ENCODE measurements at places on chromosomes 3 and 15.
A peak's percentile ranks its signal among the peaks of the same experiment; 100 is the strongest.

- no peak for DNase-seq
Measured at GRCh38 chr3:128933922-128934253, 54.5 kb downstream of the ACAD9 start.

GRCh38 chr3:9721015-9721699 is 10.4 kb upstream of the BRPF1 start:
- no peak for DNase-seq

- no peak for DNase-seq
Measured at GRCh38 chr3:88984832-88985231, 122.6 kb upstream of the EPHA3 start.

DNA sequence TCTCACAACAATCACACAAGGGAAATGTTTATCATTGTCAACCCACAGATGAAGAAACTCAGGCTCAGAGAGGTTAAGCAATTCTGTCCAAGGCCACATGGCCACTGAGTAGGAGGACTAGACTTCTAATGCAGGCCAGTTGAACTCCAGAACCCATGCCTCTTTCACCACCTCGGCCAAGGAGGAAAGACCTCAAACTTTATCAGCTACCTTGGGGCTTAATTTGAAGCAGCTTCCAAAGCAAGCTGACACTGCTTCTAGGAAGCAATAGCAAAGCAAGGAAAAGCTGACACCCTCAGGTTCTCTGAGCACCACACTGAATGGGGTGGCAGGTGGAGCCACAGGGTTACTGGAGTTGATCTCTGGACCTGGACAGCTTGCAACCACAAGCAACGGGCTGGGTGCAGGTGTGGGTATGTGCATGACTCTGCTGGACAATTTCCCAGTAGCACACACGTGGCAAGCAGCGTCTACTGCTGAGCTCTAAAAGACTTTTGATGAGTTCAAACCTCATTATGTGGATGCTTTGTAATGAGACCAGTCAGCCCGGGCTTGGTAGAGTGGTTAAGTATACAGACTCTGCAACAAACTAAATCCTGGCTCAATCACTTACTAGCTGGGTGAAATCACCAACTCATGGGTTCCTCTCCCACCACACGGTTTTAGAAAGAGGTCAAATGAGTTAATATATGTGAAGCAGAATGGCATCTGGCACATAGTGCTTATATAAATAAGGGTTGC is 23.1 kb downstream of the CCNL1 start:
- DNase-seq: no peak

DNA sequence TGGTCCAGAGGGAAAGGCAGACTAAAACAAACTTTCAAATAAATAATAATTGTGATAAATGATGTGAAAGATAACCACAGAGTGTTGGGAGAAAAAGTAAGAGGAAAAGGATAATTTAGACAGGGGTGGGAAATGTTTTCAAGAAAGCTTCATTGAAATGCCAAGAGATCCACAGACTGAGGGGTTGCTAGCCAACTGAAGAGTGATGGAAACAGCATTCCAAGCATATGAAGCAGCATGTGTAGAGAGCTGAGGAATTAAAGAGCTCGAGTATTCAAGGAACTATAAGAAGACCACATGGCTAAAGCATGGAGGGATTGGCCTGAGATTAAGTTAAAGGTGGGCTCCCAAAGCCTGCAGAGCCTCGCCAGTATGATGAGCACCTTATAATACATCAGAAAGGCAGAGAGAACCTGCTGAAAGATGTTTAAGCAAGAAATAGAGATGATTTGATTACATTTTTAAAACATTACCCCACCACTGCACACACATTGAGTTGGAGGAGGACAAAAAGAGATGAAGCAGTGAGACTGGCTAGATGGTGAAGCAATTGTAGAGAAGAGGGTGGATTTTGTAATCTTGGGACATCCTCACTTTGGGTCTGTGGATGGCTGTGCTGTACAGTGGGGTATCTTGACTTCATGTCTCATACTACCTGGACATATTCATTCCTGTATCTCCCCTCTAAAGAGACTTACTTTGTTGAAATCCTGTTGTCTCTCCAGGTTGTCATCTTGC is 100.8 kb downstream of the STAC start:
- no peak for DNase-seq

- DNase-seq: no peak
Measured at GRCh38 chr3:124838963-124839362, 48.2 kb downstream of the ITGB5 start.

DNA sequence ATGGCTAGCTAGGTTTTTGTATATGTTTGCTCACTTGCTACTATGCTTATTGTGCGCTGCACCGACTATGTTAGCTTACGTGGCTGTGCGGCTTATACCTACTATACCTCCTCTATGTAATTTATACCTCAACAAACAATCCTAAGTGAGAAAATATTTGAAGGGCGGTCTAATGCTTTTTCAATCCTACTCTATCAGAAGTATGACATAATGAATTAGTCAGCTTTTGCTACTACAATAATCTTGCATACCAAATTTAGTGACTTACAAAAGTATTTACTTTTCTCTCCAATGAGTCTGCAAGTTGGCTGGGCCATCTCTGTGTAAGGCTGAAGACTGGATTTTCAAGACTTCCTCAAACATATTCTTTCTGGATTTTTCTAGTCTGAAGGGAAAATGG is 391.2 kb upstream of the NECTIN3 start:
- DNase-seq: no peak

DNA sequence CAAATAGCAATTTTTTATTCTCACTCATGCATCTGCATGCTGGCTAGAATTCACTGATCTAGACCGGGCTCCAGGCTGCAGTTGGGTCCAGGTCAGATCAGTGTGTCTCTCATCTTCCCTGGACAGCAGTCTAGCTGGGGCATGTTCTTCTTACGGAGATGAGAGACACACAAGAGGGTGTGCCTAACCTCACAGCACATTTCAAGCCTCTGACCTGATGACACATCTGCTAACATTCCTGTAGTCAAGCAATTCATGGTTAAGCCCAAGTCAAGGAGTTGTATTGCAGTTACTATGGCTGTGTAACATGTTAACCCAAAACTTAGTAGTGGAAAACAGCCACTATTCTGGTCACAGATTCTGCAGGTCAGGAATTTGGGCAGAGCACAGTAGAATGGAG is 13.1 kb downstream of the BSN start:
- no peak for DNase-seq

DNA sequence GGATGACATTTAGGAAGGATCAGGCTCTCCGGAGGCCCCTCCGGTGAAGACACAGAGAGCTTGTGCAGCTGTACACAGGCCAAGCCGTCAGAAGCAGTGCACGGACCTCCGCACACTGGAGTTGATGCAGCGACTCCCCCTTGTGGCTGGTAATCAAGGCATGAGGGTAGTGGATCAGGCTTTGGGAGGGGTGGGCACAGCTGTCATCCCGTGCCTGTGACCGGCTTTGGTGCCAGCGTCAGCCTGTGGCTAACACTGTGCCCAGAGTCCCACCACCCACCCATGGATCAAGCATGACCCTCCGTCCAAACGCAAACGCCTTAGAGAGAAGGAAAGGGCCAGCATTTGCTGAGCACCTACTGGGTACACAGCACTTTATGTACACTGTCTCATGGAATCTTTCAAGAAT is 8.2 kb upstream of the GRIP2 start:
- peak; percentile 78 for DNase-seq

- no peak for DNase-seq
Measured at GRCh38 chr3:25046911-25047771, 380.9 kb upstream of the RARB start.

- no peak for DNase-seq
Measured at GRCh38 chr15:77074350-77074749, 3.4 kb upstream of the TSPAN3 start.

DNA sequence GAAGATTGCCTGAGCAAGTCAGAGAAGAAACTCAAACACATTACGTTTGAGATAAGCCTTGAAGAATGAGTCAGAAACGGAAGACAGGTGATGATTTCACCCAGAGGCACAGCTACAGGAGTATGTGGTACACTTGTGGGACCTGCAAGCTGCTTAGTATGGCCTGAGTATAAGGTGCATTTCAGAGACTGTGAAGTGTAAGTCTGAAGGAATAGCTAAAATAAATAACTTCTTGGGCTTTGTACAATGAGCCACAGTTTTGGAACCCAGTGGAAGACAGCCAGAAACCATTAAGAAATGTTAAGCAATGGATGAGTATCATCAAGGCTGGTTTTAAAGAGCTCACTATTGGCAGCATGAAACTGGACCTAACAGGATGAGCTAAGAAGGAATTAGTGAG is 826.2 kb downstream of the ROBO1 start:
- DNase-seq: no peak

GRCh38 chr3:106765342-106765741 is 611.9 kb upstream of the CCDC54 start:
- no peak for DNase-seq

DNA sequence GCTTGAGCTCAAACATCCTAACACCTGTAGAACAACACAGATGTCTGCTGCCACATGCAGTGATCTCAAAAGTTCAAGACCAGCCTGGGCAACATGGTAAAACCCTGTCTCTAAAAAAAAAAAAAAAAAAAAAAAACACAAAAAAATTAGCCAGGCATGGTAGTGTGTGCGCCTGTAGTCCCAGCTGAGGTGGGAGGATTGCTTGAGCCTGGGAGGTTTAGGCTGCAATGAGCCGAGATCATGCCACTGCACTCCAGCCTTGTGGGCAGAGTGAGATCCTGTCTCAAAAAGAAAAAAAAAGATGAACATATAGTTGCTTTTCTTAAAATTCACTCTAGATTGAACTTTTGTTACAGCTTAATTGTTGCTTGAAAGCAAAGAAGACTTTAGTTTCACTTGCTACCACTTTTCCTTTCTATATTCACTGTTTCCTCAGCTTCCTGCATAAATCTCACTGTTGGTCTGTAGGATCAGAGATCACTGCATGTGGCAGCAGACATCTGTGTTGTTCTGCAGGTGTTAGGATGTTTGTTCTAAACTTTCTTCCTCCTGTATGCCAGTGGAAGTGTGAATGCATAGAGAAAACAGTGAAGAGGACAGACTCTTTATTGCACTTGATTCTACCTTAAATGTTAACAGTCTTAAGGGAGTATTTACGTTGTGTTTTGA is 12.6 kb downstream of the RAB11A start:
- DNase-seq: no peak

GRCh38 chr3:35598804-35599203 is 40.5 kb upstream of the ARPP21 start:
- no peak for DNase-seq

DNA sequence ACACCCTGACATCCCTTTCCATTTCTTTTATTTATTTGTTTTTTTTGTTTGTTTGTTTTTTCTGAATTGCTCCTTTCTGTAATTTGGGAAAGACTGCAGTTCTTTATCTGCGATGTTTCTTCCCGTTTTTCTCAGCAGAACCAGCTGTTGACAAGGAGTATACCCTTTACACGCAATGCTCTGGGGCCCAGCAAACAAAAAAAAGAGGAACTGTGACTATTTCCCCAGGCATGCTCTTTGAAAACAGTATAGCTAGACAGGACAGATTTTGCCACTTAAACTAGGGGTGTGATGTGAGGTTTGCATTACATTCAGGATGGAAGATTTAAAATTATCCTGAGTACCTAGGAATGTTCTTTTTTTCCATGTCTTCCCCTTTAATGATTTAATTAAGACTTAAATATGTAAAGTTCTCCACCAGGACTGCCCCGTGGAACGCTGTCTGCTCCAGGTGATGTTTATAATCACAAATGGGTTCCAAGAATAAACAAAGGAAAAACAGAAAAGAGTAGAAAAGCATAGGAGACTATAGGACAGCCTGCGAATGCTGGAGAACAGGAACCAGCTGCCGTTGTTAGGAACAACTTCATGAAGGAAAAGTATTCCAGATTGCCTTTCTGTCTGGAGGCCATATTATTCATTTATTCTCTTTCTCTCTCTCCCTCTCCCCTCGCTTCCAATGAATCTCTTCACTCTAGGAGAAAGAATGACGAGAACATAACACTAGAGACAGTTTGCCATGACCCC is 43.3 kb downstream of the TGFBR2 start:
- DNase-seq: no peak

GRCh38 chr3:31957106-31957505 is 24.0 kb downstream of the OSBPL10 start:
- no peak for DNase-seq

DNA sequence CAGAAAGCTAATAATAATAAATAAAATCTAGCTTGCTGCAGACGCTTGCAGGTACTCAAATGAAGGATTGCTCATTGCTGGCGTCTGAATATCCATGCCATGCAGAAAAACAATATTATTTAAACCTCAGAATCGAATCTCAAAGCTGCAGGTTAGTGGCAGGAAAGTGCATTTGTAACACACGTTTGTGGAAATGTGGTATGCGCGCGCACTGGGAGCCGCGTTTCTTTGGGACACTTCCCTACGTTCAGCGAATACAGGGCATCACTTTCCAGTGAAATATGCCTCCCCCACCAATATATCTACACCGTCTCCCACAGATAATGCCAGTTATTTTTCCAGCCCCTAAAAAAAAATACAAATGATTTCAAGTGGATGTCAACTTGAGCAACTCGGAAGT is 37.1 kb downstream of the ZIC4 start:
- DNase-seq: no peak

DNA sequence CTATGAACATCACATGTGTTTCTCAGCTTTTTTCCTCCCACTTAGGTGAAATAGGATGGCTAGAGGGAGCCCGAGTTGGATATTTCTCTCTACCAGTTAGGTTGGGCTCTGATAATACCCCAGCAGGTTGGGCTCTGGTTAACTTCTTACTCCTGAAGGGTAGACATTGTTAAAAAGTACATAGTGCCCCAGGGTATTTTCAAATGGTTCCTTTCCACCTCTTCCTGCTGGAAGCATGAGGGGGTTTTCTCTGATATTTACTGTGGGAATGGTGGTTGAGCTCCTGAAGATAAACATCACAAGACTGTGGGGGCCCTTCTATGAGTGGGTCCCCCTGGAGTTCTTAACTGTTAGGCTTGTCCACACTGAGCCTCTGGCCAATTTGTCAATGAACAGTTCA is 36.1 kb upstream of the SPESP1 start:
- DNase-seq: no peak

DNA sequence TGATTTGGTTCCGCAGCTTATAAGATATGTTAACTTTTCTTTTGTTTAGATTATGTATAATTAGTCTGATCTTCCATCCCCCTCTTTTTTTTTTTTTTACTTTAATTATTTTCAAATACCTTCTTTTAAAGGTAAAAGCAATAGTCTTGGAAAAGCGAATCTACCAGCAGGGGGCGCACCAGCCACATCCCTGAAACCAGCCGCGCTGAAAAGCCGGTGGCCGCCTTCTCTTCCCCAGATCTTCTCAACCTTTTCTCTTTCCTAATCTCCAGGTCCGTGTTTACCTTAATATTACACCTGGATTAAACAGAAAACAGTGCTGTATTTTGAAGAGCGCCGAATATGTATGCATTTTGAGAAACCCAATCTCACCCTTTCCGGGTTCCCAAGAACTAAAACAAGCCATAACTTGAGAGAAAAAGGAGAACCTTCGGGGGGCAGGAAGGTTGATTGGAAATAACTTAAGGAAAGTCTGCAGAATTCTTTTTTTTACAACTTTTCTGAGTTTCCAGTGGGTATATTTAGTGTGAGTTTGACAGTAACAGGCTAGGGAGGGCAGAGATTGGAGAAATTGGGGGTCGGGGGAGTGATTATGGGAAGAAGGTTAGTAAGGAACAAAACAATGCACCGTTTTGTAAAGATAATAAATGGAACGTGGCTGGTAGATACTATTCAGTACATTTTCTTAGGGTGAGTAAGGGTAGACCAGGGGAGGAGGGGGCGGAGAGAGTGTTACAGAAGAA is 2.0 kb upstream of the SOX2 start:
- no peak for DNase-seq

GRCh38 chr3:30299674-30300385 is 306.6 kb upstream of the TGFBR2 start:
- no peak for DNase-seq

GRCh38 chr15:98858610-98859023 is 149.0 kb downstream of the PGPEP1L start:
- DNase-seq: no peak

Data from left forelimb (tissue), 1 donor.